Activated CD4-positive, alpha-beta T cell treated with anti-CD3 and anti-CD28 coated beads, Interleukin-2, amount 50 U/mL, for 48 hours (primary cell): ENCODE measurements at places on chromosomes 5 and 9.

DNA sequence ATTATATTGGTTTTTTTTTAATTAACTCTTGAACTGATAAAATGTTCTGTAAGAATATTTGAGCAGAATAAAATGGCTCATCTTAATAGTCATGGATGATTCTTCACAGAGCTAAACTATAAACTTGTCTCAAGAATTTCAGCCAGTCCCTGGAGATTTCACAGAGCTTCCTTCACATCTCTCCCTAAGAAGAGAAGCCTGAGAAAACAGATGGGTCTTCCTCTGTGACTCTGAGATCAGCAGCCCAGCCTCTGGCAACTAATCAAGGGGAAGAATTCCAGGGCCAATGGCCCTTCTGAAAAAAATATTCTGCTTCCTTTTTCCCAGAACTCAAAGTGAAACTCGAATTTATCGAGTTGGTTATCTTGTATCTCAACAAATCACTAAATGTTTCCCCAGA, 122.2 kb upstream of the ITGA1 start:
- no peak for DNase-seq

- DNase-seq = no peak
Measured at GRCh38 chr5:3715062-3715461, 119.4 kb downstream of the IRX1 start.

- DNase-seq = no peak
Measured at GRCh38 chr5:156391139-156391538, 64.2 kb downstream of the SGCD start.

- DNase-seq = no peak
Measured at GRCh38 chr5:123299136-123299535, 124.1 kb downstream of the CEP120 start.

DNA sequence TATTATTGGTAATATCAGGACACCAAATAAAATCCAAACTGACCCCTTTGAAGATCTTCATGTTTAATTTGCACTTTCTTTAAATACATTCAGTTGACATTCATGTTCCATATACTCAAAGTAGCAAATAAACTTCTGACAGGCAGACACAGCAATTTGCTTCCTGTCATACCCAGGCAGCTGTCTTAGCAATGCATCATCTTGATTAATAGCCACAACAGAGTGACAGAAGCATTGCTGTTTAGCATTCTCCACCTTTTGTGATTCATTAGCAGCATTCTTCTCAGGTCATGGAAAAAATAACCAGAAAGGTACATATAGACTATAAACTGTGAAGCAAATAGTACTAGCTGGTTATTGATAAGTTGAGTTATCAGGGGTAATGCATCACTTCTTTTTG, 366.8 kb downstream of the CYLC2 start:
- no peak for DNase-seq

DNA sequence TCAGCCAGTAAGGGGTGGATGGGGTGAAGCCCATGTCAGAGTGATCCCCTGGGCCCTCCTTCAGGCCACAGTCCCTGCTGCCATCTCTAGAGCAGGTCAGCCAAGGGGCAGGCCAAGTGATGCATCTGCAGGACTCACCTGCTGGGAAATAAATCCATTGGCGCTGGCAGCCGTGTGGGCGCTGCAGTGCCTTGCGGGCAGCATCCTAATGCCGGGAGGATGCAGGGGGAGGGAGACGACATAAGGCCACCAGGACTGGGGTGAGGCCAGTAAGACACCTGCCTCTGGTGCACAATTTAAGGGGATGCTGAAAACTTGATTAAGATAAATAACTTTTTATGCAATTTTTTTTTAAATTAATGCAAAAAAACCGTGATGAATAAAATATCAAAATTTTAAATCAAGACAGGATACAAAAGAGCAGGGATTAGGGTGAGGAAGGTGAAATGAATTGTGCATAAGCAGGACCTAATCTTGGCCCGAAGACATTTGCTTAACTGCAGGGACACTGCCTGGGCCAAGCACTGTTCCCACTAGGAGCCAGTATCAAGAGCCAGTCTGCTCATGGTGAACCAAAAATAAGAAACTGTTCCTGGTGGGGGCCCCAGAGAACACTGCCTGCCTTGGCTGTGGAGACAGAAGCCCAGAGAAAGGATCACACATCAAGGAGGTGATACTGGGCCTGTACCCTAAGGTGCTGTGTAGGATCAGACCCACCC, 67.5 kb upstream of the CPLX2 start:
- no peak for DNase-seq

- no peak for DNase-seq
Measured at GRCh38 chr5:173163219-173163618, 18.9 kb downstream of the BNIP1 start.

DNA sequence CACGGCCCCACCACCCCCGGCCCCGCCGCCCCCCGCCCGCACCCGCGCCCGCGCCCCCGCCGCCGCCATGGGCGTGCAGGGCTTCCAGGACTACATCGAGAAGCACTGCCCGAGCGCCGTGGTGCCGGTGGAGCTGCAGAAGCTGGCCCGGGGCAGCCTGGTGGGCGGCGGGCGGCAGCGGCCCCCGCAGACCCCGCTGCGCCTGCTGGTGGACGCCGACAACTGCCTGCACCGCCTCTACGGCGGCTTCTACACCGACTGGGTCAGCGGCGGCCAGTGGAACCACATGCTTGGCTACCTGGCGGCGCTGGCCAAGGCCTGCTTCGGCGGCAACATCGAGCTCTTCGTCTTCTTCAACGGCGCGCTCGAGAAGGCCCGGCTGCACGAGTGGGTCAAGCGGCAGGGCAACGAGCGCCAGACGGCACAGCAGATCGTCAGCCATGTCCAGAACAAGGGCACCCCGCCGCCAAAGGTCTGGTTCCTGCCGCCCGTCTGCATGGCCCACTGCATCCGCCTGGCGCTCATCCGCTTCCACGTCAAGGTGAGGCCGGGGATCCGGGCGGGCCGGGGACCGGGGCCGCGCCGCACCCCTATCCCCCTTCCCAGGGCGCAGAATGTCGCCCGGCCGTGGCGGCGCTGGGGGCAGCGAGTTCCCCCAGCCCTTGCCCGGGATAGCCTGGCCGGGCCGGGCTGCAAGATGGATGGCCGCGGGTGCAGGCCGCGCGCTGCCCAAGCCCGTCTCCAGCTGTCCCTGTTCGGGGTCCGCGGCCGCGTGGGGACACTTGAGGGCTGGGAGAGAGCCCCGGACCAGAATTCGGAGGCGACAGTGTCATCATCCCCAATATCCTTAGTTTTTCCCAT, 594 bp downstream of the FAM120A start:
- DNase-seq = peak; percentile 63

- DNase-seq = no peak
Measured at GRCh38 chr9:17422994-17423680, 155.7 kb upstream of the SH3GL2 start.

DNA sequence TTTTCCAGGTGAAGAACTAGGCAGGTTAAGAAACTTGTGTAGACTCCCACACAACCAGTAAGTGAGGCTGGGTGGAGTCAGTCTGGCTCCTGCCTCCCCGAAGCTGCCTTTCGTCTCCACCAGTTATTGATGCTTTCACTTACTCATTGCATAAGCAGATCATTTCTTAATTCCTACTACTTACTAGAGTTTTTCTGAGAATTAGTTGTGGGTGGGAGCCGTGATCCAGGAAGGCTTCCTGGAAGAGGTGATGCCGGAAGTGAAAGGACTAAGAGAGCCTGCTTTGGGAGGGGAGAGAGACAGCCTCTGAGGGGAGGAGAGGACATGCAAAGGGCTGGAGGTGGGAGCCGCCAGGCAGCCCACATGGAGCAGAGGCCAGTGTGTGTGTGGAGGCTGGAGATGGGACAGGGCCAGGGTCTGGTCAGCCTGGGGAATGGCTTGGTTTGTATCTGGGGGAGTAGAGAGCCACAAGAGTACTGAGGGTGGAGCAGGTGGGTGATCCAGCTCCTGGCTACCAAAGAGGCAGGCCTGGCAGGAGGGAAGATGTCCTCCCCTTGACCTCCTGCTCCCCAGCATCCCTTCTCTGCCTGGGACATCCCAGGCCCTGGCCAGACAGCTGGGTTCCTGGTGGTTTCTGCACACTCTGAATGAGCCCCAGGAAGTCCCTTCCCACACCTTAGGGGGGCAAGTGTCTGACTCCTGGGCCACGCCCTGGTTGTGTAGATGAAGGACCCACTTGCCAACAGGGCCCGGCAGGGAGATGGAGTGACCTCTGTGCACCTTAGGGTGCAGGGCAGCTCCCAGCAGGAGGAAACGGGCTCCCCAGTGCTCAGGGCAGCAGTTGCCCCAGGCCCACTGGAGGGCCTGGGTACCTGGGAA, 12.2 kb upstream of the CARD19 start:
- peak; percentile 58 for DNase-seq

- no peak for DNase-seq
Measured at GRCh38 chr9:109320331-109320741, 523 bp downstream of the EPB41L4B start.

DNA sequence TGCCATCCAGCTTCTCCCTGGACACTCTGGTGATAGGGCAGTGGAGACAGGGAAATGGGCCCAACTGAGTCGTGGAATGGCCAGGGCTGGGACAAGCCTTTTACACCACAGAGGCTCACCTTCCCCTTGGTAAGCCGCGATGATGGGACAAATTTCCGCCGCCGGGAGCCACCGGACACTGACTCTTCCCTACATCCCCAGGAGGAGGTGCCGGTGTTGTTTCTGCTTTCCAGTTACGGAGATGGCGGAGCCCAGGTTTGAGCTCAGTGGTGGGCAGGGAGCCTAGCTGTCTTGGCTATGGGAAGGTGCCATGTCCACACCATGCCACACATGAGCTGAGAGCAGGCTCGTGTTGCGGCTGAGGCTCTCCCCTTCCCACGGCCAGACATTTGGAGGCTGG, 19.9 kb upstream of the WNK2 start:
- no peak for DNase-seq

- DNase-seq = no peak
Measured at GRCh38 chr9:111974092-111974681, 77.6 kb downstream of the UGCG start.

DNA sequence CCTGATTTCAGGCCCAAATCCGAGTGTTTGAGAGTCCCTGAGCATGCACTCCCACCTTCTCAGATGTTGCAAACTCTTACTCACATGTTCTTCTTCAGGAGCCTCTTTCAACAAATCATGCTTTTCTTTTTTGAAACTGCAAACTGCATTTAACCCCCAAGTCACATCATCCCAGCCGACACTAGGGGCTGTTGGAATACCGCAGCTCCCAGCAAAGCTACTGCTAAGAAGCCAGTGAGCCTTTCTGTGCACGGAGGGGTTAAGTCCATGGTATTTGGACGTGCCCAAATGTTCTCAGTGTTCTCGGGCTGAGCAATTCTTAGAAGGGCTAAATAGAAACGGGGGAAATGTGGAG, 282.9 kb downstream of the NFIB start:
- no peak for DNase-seq

DNA sequence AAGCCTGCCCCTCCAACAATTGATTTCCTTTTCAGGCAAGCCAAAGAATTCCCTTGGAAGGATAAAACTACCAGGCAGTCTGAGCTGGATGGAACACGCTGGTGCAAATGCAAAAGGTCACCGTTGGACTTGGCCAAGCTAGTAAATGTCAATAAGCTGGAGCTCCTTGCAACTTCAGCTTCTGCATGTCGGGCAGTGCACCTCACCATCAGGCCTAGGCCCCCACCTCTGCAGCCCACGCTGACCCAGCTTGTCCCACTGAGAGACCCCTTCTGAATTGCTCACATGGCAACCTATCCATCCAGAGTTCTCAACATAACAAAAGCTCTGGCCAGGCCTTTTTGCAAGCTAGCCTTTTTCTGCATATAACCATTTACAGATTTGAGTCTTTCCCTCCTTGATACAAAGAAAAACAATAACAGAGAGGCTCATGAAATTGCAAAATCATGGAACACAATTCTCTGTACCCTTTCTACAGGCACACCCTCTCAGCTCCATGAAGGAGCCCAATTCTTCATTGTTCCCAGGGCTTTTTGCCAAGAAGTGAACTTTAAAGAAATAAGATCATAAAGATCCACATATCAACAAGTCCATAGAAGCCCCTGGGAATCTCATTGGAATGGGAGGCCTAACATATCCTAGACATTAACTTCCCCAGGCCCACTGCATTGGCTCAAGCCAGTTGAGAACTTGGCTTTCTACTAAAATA, 123.9 kb upstream of the SLIT3 start:
- no peak for DNase-seq

DNA sequence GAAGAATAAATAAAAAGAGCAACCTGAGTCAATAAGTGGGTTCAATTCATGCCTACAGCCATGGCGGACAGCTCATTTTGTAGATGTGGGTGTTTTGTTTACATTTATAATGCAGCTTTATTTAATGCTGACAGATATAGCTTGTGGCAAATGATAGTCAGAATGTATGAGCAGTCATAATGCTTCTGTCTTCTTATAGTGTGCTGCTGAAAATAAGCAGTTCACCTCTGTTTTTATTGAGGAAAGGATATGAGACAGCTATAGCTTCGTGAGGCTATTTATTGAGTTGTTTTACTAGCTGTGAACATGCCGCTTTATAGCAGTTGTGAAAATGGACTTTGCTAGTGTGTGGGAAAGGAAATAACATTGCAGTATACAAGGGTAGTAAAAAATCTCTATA, 147.4 kb downstream of the PBX3 start:
- DNase-seq = no peak

- DNase-seq = no peak
Measured at GRCh38 chr5:168773226-168773625, 194.1 kb upstream of the PANK3 start.

DNA sequence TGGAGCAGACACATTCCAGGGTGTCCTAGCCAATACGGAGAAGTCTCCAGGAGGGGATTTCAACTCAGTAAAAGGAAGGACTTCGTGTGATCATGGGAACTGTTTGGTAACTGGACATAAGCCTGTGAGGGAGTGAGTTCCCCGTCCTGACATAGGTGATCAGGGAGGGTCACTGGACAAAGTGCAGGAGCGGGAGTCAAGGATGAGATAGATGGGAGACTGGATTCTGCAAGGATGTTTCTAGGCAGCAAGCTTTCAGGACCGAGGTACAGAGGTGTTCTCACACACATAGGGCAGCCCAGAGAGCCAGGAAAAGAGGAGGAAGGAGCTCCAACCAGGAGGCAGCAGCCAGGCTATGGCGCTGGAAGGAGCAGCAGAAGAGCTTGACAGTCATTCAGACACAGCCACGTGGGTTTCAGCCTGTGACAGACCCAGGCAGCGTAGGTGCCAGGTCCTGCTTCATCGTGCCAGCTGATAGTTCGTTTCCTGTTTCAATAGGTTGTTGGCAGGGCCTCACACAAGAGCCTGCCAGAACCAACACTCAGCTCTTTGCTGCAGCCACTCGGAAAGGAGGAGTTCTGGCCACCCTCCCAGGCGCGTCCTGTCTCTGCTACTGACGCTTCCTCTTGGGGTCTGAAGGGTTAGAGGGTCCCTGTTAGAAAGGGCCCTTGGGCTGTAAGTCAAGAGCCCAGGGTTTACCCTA, 84.1 kb downstream of the AMBP start:
- no peak for DNase-seq

- DNase-seq = no peak
Measured at GRCh38 chr5:154944716-154945115, 3.8 kb downstream of the MRPL22 start.

- DNase-seq = no peak
Measured at GRCh38 chr5:160054047-160054446, 45.1 kb downstream of the TTC1 start.

- DNase-seq = no peak
Measured at GRCh38 chr5:146007270-146007669, 70.9 kb downstream of the SH3RF2 start.
